AML-193 (cell line): ENCODE measurements at places on chromosomes 3 and 15.

DNA sequence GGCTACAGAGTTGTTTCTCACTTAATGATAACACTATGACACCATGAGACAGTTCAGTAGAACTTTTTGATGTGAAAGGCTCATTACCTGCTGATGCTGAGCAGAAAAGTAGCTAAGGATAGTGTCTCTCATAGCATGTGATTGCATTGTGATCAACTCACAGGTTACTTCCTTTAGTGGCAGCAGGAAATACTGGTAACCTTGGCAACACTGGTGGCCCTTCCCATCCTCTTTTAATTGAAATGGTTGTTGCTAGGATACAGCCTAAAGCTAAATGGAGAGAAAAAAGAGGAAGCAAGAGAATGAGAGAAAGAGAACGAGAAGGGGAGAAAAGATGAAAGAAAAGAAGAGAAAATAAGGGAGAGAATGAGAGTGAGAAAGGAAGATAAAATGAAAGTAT lies 204.7 kb upstream of the GAP43 start:
- DNase-seq: no peak

DNA sequence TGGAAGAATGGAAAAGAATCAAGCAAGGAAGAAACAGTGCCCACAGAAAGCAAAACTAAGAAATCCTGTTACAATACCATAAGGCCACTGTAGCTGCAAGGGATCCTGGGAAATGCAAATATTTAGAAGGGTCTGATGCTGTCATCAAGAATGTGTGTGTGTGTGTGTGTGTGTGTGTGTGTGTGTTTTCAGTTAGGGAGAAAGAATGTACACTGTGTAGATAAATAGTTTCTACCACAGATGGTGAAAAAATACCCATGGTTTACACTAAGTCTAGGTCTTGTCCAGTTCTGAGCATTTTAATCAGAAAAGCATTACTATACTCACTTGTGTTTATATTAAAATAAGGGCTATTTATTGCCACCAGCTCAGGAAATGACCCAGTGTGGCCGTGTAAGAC lies 355.0 kb downstream of the RBMS3 start:
- no peak for DNase-seq

DNA sequence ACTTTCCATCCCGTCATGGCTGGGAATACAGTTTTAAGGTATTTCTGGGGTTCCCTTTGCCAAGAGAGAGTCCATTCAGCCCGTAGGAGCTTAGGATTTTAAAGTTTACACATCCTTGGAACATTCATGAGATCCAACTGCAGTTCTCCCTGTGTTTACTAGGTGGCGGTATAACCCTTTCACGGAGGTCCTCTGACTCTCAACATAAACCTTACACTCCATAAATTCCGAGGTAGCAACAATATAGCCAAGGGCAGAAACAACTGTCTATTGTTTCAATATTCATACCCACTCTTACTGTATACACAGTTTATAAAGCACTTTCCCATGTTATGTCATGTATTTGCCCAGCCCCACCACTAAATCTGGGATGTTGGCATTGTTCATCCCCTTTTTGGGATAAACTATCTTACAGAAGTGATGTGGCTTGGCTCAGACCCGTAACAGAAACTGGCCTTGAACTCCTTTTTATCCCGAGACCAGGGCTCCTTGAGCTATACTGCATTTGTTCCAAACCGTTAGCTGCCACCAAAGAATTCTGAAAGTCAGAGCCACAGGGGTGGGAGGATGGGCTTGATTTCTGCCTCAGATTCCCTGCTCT lies 69.2 kb upstream of the COL6A5 start:
- DNase-seq: peak; percentile 58

- DNase-seq: no peak
Observed at GRCh38 chr3:172766241-172766640, 15.7 kb downstream of the ECT2 start.

DNA sequence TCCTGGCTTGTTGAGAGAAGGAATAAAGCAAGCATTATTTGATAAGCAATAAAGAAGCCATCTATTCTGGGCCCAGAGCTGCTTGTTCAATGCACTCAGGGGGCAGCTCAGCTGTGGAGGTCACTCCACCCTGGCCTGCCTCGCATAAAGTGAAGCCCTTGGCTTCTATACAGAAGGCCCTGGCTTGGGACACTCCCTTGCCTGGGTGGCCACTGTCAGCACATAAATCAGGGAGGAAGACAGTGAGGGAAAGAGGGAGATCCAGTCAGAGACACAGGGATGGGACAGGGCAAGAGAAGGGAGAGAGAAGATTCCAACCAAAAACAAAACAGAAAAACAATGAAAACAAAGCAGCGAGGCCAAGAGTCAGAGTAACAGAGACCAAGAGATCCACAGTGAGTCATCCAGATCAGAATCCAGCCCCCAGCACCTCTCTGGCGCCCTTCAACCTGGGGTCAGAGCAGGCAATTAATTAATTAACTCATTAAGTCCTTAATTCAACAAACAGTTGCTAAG lies 11.8 kb downstream of the INSYN1 start:
- no peak for DNase-seq

GRCh38 chr3:13703071-13703470 lies 154.1 kb downstream of the FBLN2 start:
- DNase-seq: no peak

- DNase-seq: no peak
Observed at GRCh38 chr3:150372722-150373121, 35.4 kb upstream of the TSC22D2 start.

DNA sequence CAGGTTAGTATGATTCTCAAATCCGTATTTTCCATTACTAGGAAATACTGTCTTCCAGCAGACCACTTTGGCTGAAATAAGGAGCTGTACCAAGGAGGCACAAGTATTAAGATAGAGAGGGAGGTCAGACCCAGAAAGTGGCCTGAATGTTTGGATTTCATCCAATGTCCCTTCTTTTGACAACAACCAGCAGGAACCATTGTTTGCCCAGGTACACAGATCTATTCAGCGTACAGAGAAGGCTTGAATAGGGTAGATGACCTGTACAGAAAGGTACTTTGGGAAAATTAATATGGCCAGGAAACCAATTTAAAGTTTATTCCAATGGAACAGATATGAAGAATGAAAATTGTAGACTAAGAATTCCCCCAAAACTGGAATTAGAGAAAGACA lies 12.6 kb downstream of the MTHFS start:
- no peak for DNase-seq

- DNase-seq: no peak
Observed at GRCh38 chr3:104198131-104198530, 1168.6 kb upstream of the ALCAM start.

GRCh38 chr3:4220065-4220464 lies 83.1 kb upstream of the SETMAR start:
- DNase-seq: no peak

GRCh38 chr15:63048776-63049665 lies 6.5 kb downstream of the TPM1 start:
- DNase-seq: peak; percentile 37

DNA sequence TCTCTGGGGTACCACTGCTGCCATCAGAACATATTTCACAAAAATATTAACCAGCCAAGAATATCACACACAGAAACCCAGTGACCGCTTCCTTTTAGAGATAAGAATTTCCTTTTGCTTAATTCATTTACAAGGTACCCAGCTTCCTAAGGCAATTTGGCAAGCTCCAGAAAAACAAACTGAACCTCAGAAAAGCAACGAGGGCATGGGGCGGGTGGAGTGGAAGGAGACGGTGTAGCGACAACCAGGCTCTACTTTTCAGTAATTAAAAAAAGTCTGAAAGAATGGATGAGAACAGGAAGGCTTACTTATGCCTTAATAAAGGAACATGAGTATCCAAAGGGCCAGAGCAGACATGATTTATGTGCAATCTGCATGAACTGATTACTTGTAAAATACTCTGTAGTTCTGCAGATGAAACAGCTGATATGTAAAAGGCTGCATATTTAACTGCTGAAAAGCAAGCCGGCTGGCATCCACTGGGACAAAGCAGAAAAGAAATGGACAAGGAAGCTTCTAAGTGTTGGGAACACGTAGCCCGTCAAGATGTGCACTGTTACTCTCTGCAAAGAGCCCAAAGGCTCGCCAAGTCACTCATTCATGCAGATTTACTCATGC lies 18.6 kb downstream of the RFTN1 start:
- no peak for DNase-seq

DNA sequence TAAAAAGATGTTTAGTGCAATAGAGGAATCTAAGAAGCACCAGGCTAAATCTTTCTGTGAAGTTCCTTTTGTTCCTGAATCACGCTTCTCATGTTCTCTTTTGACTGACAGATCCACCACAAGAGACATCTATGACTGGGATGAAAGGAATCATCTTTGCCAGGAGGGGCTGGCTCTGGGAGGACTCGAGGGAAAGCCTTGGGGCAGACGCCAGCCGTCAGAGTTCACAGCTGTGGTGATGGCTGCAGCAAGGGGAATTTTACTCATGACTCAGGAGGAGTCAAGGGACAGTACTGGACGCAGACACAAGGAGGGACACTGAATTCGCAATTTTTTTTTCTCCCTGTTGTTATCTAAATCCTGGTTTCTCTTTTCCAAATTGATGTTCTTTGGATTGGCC lies 38.7 kb downstream of the C3orf38 start:
- DNase-seq: no peak

GRCh38 chr3:128801779-128802380 lies 75.9 kb downstream of the RAB7A start:
- no peak for DNase-seq

GRCh38 chr15:74451861-74452835 lies 8.8 kb downstream of the UBL7 start:
- no peak for DNase-seq

DNA sequence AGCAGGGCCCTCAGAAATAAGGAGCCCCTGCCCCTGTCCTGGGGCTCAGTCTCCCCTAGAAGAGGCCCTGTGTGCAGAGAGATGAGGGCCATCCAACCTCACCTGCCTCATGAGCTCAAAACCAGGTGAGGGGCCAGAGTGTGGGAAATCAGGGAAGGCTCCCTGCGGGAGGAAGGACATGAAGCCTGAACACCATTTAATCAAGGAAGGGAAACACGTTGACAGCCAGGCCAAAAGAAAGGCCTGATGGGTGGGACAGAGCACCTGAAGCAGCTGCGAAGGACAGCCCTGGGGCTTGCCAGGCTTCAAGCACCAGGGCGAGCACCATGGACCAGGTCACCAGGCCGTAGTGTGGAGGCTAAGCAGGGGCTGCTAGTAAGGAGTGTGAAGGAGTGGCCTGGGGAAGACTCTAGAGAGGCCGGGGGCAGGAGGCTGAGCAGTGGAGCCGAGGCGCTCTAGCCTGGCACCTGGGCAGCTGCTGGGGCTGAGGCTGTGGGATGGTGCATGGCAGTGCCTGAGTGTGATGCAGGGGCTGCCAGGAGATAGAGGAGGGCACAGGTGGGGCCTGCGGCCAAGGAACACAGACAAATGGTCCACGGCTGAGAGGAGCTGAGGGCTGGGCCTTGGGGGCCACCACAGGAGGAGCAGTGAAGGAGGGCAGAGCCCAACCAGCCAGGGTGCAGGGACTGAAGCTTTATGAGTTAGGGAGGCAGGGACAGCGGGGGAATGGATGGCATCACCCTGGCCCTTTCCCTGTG lies 16.1 kb downstream of the ACAA1 start:
- DNase-seq: no peak

DNA sequence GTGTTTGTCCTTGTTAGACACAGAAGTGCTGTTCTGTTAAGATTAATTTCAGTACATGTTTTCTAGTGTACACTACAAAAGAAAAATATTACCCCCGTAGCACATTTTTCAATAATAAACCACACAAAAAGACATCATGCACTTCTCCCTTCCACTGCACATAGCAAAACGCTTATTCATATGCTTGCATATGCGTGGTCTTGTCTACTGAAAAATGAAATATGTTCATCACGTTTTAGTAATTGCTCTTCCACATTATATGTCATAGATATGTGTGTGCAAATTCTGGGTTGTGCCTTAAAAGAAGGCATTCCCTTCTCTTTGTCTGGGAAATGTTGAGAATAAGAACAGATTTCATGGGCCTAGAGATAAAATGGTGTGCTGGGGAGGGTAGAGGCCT lies 353.9 kb downstream of the NSUN3 start:
- DNase-seq: no peak

- peak; percentile 48 for DNase-seq
Observed at GRCh38 chr3:197750396-197750831, 731 bp downstream of the FYTTD1 start.

DNA sequence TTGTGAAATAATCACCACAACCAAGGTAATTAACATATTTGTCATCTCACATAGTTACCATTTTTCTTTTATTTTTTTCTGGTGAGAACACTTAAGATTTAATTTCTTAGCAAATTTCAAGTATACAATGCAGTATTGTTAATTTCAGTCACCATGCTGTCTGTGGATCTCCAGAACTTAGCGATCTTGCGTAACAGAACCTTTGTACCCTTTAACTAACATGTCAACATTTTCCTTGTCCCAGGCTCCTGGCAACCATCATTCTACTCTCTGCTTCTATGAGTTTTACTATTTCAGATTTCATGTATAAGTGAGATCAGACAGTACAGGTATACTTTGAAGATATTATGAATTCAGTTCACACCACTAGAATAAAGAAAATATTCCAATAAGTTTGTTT lies 154.4 kb downstream of the KCNAB1 start:
- DNase-seq: no peak

DNA sequence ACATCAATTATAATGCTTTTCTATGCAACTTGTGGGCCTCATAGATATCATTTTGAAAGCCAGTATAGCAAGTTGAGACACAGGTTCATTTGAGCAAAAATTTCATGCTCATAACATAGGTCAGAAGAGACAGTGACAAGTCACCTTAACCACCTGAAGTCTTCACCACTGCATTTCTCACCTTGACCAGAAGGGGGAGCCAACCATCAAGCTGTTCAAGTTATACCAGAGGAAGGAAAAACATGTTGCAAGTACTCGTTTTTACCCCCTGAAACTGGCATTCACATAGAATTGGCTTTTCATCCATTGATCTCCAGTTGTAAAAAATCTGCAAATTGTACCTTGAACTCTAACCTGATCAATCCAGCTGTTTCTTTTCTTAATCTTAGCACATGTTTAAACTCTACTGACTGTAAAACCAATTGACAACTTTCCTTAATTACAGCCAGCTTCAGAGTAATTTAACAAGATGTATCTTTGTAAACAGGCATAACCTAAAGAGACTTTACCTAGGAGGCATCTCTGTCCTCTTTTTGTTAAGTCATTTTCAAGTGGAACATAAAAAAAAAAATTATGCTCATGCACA lies 1.4 kb downstream of the LMOD3 start:
- DNase-seq: peak; percentile 87

DNA sequence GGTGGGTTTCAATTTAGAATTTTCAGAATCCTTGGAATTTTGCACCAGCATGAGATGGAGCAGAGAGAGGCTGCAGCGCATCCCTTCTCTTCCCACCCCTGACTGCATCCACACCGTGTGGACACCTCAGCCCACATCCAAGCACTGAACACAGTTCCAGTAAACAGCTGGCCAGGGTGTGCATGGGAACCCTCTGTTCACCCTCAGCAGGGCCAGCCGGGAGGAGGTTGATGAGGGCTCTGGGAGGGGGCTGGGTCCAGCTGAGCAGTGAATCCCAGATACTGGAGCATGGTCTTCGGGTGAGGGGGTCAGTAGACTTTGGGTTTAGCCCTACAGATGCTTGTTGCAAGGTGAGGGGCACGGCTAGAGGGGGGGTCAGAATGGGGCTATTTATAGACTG lies 85.8 kb downstream of the RPLP1 start:
- no peak for DNase-seq
